T-helper 2 cell (primary cell): ENCODE measurements at places on chromosomes 5 and 9.

DNA sequence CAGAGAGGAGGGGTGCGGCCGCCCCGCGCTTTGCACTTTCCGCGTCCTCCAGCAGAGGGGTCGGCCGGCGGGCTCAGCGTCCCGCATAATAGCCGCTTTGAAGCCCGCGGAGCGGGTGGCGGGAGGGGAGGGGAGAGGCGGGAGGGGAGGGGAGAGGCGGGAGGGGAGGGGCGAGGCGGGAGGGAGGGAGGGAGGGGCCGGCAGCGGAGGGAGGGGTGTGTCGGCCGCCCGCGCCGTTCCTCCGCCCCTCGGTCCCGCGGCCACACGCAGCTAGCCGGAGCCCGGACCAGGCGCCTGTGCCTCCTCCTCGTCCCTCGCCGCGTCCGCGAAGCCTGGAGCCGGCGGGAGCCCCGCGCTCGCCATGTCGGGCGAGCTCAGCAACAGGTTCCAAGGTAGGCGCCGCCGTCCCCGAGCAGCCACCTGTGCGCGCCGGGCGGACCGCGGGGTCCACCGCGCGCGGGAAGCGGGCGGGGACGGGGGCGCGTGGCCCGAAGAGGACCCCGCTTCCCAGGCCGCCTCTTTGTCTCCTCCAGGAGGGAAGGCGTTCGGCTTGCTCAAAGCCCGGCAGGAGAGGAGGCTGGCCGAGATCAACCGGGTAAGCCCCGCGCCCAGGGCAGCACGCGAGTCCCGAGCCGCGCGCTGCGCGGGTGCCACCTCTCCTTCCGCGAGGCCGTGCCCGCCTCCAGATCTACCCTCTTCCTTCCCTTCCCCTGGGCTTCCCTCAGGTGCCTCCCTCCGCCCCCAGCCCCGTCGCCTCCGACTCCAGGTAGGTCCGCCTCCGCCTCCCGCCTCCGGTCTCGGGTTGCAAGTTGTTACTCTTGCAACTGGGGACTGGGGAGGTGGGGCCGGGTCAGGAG is at the start of gene AIF1L:
Gene AIF1L (plus strand): TSS at position 263 of the 857 bp plus-strand sequence. CDS start 99 bp downstream, at position 362.
- DNase-seq, result peak; percentile 41

DNA sequence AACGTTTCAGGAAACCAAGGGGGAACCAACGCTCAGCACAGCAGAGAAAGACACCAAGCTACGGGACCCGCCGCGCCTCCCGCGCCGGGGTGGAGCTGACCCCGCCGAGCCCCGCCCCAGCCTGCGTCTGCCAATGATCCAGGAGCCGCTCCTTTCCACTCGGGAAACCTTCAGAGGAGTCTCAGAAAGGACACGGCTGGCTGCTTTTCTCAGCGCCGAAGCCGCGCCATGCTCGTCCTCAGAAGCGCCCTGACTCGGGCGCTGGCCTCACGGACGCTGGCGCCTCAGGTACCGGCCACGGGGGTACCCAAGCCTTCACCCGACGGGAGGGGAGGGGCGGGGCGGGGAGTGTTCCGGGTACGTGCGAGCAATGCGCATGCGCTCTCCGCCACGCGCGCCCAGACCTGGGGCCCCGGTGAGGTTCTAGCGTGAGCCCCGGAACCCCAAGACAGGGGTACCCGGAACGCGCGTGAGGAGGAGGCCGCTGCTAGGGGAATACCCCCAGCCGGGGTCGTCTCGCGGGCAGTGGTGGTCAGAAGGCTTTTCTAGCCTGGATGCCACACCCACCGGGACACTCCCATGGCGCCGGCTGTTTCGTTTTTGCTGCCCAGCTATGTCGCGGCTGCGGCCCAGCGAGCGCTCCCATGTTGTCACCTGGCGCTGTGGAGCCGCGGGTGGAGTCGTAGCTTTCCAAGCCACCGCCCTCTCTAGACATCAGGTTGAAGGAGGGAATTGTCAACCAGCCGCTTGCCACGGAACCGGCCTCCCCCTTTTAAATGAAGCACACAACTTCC is at the start of gene NIPSNAP3A:
Gene NIPSNAP3A (plus strand): TSS at position 119 of the 794 bp plus-strand sequence. CDS start 110 bp downstream, at position 229.
- DNase-seq, result peak; percentile 76

- DNase-seq, result peak; percentile 21
These were observed at the start of gene NCS1 for GRCh38 chr9:130172161-130172857. Gene NCS1, plus strand, starts transcription at chr9:130172404. Its CDS starts 260 bp downstream, at chr9:130172664.

- no peak for DNase-seq
These were observed 1339.7 kb upstream of the CDH6 start for GRCh38 chr5:29853711-29854220.

- DNase-seq, result no peak
These were observed 1.1 kb upstream of the PFDN1 start for GRCh38 chr5:140303966-140304365.

DNA sequence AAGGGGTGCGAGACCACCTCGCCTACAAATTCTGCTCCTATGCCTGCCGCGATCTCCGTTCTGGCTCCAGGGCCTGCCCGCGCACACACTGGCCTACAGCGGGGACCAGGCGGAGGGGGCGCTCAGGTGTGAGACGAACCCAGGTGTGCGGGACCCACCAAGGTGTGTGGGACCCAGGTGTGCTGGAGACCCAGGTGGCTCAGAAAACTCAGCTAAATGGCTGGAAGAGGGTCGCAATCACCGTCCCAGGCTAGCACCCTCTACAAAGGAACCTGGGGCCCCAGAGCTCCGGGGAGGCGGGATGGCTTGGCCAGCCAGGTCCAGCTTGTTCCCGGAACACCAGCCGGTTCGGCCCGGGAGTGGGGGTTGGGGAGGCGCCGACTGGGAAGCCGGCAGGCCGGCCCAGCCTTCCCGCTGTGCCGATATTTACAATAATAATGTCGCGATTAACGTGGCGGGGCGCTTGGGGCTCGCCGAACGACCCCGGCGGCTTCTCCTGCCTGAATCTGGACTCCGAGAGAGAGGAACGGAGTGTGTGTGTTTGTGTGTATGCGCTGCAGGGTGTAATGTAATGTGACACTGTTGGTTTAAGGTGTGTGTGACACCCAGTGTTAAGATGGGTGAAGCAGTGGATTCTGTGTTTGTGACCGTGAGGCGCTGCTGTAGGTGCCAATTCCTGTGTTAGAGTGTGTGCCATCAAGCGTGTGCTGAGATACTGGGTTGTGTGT is 1.4 kb downstream of the PCDH1 start:
- no peak for DNase-seq

DNA sequence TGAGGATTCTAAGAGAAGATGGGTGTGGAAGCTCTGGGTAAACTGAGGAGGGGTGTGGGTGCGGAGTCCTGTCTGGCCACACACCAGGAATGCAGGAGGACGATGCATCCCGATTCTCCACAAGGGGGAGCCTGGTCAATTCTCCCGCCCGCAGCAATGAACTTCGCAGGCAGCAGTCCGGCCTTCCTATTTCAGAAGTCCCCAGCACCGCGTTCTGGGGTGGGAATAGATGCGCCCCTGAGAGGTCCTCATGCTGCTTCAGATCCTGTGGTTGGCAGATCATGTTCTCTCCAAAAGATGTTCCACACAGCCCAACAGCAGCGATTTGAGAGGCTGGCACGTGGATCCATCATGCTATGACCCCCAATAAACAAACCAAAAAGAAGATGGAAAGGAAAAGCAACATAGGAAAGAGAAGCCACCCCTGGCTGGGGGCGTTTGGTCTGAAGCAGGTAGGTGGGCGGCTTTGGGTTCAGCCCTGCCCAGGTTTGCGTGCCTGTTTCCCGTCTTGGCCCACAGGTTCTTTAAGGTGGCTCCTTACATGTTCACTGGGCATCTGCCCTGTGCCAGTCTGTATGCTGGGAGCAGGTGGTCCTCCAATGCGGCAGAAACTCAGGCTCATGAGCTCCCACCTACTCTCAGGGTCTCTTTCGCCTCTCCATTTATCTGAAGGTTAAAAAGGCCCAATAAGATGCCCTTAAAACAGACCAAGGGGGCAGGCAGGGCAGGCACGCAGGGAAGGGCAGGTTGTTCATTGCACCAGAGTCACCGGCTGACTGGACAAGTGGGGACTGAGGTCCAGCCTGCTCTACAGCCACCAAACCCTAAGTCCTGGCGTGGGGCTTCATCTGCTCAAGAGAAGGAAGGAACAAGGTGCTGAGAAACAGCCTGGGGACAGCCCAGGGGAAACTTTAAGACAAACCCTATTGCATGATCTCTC is 171.6 kb downstream of the PAX5 start:
- DNase-seq, result no peak

DNA sequence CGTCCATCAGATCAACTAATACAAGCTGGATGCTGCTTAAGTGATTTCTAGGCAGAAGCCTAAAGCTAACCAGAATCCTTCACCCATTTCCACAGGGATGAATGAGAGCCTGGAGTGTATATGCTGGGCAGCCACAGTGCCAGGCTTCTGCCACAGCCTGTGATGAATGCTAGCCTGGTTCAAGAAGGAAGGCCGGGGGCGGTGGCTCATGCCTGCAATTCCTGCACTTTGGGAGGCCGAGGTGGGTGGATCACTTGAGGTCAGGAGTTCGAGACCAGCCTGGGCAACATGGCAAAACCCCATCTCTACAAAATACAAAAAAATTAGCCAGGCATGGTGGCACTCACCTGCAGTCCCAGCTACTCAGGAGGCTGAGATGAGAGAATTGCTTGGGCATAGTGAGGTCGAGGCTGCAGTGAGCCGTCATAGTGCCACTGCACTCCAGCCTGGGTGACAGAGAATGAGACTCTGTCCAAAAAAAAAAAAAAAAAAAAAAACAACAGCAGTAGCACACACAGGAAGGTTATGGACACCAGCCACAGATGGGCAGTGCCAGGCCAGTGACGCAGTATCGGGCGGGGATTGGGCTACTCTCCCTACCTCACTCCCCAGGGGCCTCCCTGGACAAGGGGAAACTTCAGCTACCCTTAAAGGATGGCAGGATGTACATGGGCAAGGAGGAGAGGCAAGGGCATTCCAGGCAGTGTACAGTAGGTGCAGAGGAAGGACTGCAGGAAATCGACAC is 23.1 kb upstream of the HMCN2 start:
- DNase-seq, result no peak

DNA sequence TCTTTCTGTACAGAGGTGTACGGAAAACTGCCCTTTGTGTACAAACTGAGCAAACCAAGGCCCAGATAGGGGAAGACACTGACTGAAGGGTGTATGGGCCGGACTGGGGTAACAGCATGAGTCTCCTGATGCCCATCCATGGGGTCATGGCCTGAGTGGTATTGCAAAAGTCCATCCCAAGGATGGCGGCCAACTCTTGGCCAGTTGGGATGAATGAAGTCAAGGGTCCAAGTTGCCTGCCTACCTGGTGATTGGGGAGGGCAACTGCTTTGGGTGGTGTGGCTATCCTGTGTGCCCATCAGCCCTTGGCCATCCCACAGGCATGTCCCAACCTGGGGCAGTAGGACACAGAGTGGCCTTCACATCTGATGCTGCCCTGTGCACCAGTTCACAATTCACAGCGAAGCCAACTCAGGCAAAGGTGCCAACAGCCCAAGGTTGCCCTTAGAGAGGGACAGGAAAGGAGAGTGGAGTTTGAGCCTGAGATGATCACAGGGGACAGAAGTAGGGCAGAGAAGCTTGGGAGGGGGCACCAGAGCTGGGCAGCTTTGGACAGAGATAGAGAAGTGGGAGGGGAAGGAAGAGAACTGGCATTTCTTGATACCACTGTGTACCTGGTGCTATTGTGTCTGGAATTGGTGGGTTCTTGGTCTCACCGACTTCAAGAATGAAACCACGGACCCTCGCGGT is 46.6 kb downstream of the COL15A1 start:
- no peak for DNase-seq

DNA sequence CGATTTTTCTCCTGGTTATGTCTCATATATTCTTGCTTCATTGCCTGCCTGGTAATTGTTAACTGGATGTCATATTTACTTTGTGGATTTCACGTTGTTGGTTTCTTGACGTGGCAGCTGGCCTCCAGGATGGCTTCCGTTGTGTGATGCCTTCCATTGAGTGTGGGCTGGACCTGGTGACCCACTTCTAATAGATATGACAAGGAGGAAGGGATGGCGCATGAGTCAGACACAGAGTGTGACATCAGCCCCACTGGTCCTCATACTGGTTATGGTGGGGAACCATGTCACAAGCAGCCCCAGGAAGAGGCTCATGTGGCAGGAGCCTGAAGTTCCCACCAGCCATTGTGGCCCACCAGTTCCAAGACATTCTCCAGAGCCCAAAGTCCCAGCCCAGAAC is 6.4 kb upstream of the PAEP start:
- DNase-seq, result no peak

- DNase-seq, result no peak
These were observed 62.4 kb downstream of the SECISBP2 start for GRCh38 chr9:89380437-89381307.

DNA sequence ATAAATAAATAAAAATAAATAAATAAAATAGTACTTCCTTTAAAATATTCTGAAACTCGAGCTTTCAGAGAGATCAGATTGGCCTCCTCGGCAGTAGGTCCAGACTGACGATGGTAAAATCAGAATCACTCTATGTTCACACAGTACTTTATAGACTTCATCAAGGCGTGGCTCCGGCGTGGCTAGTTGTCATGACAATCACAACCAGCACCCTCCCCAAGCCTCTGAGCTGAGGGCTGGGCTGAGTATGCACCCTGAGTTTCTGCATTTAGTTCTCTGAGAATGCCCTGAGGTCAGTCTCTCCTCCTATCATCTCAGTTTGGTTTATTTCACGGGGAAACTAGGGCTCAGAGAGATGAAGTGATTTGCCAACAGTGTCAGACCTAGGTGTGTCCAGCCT is 43.3 kb upstream of the BARHL1 start:
- DNase-seq, result no peak

- DNase-seq, result no peak
These were observed 588 bp upstream of the ZBED3 start for GRCh38 chr5:77087484-77088261.

- DNase-seq, result no peak
These were observed 117.2 kb downstream of the APBA1 start for GRCh38 chr9:69554945-69555344.

GRCh38 chr5:172508471-172509404 is 54.4 kb upstream of the SH3PXD2B start:
- DNase-seq, result no peak

DNA sequence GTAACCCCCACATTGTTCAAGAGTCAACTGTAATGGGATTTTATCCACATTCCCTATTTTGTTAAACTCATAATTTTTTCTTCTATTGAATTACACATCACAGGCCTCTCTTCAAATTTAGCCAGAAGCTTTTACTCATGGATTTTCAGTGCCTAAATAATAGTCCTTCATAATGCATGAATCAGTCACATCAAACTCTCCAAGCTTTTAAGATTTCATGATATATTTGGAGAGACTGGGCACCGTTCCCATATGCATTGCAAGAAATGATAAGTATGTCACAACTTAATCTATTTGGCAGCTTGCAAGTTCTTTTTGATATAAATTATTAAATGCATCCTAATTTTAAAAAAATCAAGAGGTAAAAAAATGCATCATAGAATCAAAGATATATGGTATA is 465.9 kb downstream of the DMAC1 start:
- no peak for DNase-seq

DNA sequence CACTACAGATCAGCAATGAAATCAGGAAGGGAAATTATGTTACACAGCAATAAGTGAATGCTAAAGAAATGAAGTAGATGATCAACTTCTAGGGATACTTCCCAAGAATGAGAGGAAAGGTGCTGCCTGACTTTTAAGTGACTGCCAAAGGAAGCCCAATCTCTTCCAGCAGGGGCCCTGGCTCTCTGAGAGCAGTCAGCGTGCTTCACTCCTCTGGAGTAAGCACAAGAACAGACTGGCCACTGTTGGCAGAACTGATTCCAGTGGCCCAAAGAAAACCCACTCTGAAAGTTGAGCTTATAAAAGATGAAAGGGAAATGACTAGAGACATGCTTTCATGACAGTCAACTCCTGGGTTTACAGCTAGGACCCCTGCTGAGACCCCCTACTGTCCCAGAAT is 41.8 kb downstream of the MTMR12 start:
- no peak for DNase-seq
